ENCODE measurements at places on chromosomes 11 and 22.
A peak's percentile ranks its signal among the peaks of the same experiment; 100 is the strongest.

DNA sequence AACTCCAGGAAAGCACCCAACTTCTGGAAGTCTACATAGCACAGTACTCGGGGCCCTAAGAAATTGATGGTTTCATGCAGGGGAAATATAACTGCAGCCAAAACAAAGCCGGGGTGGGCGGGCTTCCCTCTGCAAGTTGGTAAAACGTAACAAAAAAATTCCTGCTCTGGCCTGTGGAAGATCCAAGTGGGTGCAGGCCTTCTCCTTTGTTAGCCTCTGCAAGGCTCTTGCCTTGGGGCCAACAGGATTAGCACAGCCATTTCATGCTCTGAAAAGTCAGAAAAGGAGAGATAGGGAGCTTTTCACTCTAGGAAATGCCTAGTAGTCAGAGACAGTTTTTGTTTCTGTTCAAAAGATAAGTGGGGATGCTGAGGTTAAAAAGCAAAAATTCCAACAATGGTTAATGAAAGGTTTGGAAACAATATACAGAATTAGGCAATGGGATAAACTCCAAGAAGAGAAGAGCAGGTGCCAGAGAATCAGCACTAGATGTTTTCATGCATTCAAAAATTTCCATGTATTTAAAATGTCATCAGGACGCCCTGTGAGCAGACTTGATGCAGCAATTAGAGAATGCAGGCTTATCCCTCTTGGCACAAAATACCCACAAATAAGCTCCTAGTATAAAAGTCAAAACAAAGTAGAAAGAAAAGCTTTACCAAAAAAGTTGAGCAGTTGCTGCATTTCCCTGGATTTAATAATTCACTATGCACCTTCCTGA is 72.3 kb upstream of the CHRM4 start:
- no peak for DNase-seq

DNA sequence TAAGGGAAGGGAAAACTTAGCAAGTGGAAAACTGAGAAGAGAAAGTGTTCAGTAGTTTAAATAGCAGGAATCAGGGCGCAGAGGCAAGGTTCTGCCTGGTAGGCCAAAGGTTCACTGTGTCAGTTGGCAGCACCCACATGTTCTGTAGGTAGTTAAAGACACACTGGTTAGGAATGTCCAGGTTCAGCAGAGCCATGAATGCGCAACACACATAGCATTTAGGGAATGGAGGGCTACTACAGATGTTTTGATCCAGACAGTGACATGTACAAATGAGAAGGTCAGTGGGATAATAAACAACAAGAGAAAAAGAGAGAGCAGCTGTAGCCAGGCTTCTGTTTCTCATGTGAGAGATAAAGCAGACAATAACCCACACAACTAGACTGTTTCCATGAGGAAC is 56.2 kb upstream of the ARHGAP42 start:
- no peak for DNase-seq

GRCh38 chr11:97955595-97955994 is 1065.2 kb upstream of the CNTN5 start:
- DNase-seq: no peak

- DNase-seq: no peak
Observed at GRCh38 chr22:17910561-17911311, 113.6 kb downstream of the MICAL3 start.

DNA sequence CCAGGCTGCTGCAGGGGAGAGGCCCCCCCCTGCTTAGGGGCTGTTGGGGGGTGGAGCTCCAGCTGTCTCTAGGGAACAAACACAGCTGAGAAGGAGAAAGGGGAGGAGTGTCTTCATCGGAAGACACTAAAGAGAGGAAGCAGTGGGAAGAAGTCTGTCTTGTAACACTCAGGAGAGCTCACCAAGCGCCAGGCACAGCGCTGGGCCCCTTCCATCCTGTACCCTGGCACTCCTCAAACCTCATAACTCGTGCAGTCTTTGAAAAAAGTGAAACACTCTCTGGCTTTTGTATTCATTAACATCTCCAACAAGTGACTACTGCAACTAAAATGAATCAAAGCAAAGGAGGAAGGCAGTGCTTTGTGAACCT is 67.4 kb upstream of the PRDM11 start:
- DNase-seq: no peak

- DNase-seq: no peak
Observed at GRCh38 chr11:85893395-85893794, 38.2 kb downstream of the CCDC83 start.

DNA sequence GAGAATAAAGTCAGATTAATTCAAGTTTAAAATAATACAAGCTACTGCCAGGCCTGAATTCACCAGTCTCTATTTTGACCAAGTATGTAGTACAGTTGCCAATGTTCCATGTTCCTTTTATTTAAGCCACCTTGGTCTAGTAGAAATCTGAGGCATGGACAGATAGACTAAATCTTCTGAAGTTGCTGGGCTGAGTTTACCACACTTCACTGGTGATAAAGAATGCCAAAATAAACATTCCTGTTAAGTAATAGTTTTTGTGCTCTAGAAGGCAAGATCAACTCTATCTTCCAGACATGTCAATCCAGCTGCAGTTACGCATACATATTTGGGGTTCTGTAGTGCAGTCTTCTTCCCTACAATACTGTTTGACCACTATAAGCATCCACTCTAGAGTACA is 83.9 kb upstream of the C11orf87 start:
- DNase-seq: no peak

- DNase-seq: no peak
Observed at GRCh38 chr11:8327761-8328192, 64.1 kb upstream of the LMO1 start.

DNA sequence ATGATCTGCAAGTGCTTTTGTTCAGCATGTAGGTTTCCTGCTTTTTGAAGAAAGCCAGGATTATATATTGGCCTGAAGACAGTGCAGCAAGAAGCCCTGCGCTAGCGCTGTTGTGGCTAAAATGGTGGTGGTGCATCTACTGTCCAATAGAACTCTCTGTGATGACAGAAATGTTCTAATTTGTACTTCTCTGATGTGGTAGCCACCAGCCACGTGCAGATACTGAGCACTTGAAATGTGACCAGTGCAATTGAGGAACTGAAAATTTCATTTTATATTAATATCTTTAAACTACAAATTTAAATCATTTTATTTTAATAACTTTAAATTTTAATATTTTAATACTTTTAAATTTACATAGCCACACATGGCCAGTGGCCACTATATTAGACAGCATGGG is 73.0 kb upstream of the PAX6 start:
- no peak for DNase-seq

- no peak for DNase-seq
Observed at GRCh38 chr11:12604557-12605153, 69.6 kb upstream of the TEAD1 start.

DNA sequence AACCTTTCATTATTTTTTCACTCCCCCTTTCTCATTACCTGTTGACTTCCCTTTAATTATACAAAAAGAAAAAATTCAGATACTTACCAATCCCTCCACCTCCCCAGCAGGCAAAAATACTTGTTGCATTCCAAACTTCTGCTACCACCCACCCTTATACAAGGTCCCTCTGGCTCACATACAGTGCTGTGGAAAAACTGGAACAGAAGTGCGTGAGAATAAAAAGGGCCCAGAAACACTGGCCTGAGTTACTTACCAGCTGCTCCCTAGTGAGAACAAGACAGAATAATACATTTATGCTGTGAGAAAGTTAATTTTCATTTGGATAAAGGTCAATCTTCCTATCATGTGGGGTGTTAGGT is 46.9 kb upstream of the RAPSN start:
- no peak for DNase-seq

DNA sequence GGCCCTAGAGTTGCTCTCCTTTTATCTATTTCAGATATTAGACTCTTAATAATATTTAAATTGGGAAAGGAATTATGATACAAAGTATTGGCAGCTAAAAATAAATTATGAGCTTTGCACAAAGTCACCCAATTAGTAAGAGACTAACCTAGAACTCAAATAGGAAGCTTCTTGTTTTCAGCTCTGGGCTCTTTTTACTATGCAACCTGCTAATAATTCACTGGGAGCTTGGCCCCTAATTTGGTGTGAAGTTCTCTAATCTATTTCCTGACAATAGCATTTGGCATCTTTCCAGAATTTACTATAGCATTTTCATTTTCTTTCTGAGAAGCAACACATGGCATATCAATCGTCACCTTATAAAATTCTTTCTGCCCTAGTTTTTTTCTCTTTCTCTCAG is 727.7 kb upstream of the ANO5 start:
- no peak for DNase-seq

DNA sequence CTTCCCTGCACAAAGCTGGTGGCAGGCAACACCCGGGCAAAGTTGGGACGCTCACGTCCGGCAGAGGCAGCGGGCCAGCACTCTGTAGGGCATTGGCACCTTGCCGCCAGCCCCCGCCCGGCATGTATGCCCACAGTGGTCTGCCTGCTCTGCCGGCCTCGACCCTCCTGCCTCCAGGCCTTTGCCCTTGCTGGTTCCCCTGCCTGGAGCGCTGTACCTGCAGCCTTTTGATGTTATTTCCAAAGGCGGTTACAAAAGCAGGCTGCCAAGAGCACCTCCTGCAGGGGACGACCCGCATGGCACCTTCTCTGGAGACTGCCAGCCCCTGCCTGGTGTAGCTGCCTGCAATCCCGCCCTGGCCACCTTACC is 56.5 kb upstream of the SHISAL1 start:
- no peak for DNase-seq

DNA sequence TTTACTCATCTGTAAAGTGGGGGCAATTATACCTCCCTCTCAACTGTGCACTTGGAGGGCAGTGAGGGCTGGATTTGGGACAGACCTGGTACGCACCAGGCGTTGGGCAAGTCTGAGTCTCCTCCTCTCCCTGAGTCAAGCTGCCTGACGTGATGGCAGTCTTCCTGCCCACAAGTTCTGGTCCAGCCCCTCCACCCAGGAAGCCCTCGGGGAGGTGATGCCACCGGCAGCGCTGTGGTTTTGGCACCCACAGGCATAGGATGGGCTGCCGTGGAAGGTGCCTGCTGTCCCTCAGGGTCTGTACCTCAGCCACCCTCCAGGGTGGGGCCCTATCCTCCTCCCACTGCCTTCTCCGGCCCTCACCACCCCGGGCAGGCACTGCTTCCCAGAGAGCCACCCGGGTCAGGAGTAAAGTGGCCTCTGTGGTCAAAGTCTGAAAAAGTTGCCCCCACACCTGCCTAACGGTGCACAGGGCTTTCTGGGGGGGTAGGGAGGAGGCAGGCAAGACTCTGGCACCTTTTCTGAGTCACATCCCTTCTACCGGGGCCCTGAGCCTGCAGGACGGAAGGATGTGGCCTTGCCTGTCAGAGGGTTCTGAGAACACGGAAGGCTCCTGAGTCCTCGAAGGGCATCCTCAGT is 6.5 kb upstream of the APOBEC3H start:
- DNase-seq: peak; percentile 88

DNA sequence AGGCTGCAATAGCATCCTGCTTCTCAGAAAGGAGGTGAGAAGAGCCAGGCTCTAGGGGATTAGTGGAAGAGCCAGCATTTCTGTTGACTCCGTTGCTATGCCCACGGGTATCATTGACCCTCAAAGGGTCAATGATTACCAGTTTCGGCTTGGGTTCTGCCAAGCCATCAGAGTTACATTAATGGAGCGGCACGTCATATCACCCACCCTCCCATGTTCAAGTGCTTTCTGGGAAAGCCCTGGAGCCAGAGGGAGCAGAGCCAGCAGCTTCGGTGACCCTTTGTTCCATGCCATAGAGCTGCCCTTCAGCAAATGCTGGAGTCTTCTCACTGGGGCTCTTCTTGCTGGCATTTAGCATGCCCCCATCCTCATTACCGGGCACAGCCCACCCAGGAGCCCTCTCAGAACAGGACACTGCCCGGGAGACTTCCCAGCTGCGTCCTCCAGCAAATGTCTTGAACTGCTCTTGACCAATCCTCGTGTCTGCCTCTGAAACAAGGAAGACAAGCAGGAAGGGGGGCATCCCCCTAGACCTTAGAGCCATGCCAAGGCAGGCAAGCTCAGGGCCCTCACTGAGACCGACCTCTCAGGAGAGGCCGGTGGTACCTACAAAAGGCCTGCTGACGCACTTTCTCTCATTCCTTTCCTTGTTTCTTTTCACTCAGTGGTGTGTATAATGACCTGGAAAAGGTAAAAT is 14.6 kb downstream of the KCNJ1 start:
- DNase-seq: no peak

GRCh38 chr11:131744847-131745246 is 374.4 kb downstream of the NTM start:
- no peak for DNase-seq

- DNase-seq: peak; percentile 53
Observed at GRCh38 chr11:117179048-117179999, 781 bp downstream of the SIDT2 start.

DNA sequence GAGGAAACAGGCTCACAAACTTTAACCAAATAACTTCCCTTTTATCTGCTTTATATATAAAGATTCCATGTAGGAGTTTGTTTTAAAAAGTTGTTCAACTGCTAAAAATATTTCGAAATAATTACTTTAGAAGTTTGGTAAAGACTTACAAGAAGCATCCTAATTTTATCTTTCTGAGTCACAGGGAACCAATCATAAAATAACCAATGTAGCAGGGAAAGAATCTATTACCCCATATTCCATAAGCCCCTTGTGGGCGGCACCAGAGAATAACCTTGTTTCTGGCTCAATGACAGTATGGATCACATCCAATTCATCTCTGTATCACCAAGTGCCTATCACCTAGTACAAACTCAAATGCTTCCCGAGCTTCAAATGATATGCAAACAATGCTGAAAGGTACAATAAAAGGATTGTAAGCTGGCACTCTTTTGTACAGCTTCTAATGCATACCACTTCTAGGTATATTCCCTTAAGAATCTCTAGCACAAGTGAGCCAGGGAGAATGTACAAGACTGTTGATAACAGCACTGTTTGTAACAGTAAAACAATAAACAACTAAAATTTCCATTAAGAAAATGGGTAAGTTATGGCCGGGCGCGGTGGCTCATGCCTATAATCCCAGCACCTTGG is 158.4 kb downstream of the ATG16L2 start:
- DNase-seq: no peak

GRCh38 chr11:15327786-15328231 is 213.1 kb downstream of the INSC start:
- DNase-seq: peak; percentile 27

DNA sequence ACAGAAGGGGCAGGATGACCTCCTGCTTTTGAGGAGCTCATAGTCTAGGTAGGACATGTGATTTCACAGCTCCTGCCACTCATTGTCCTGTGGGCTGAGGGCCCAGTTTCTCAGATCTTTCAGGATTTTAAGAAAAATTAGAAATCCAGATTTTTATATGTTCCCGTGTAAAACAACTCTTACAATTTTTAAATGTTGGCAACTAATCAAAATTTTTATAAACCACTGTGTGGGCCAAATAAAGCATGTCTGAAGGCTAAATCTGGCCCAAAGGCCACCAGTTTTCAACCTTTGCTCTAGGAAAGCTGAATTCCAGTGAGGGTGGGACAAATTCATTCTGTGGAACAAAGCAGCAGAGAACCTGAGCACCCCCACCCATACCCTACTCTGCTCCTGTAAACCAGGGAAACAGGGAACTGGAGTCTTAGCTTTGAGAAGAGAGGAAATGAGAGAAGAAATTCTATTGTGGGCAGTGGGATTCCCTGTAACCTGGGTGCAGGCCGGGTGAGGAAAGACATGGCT is 20.6 kb downstream of the LRRC32 start:
- no peak for DNase-seq

GRCh38 chr11:18696638-18697225 is 1.8 kb upstream of the TMEM86A start:
- DNase-seq: no peak

All from activated CD4-positive, alpha-beta T cell treated with anti-CD3 and anti-CD28 coated beads, Interleukin-2, amount 50 U/mL, for 48 hours (primary cell).